ENCODE measurements at places on chromosomes 5 and 9.
A peak's percentile ranks its signal among the peaks of the same experiment; 100 is the strongest.

DNA sequence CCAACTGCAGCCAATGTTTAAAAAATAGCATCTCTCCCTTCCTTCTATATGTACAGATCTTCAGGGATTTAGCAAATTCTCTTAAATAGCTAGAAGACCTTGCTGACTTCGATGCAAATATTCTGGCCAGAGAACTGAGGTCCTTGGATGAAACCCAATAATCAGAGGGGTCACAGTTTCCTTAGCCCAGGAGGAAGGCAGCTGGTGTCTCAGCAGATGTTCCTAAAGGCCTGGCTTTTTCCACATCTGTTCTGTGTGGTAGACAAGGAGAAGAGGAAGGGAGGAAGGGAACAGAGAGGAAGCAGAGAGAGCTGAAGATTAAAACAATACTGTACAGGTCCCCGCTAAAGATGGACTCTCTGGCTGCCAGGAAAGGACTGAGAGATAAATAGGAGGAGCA, 33.1 kb downstream of the BOD1 start:
- DNase-seq, result no peak

DNA sequence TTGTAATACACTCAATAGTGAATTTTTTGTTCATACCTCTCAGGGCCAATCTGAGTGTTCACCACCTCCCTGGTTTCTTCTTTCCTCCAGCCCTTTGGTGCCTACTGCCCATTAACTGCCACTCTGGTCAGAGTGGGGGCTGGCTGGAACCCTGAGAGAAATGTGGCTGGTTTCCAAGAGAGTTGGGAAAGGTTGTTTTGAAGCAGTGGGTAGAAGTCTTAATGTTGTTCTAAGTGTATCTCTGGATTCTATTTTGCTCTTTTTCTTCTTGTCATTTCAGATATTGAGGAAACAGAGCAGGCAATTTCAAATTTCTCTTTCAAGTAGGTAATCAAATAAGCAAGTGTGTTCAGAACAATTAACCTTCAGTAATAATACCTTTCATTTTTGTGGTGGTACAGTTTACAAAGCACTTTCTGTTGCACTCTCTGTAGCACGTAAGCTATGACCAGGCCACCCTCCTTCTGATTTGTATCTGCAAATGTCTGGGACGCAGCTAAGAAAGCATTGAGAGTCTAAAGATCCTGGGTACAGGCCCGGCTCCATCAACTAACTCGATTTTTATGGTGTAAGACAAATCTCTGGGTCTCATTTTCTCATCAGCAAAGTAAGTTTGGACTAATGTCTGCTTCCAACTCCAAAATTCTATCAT, 8.4 kb downstream of the SLC1A3 start:
- DNase-seq, result no peak

DNA sequence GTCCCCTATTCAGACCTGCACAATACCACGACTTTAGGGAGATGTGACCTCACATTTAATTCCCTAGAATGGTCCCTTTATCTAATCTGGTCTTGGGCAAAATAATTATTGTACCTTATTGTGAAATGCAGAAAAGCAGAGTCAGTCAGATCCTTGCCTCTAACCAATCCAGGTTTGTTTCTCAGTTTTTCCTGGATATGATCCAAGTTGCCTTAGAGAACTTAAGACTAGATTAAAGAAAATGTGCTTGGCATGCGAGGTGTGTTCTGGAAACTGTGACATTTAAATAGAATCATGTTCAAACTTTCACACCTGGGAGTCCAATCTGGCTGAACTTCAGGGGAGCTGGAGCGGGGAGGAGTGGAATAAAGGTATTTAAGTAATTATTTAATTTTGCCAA, 696.2 kb downstream of the DNAH5 start:
- DNase-seq, result no peak

- DNase-seq, result no peak
Observed at GRCh38 chr9:131971482-131972074, 108.1 kb downstream of the MED27 start.

GRCh38 chr5:179118756-179119414, 58.7 kb downstream of the ZNF354C start:
- DNase-seq, result no peak

GRCh38 chr5:151651997-151652645, 34.6 kb downstream of the SPARC start:
- DNase-seq, result peak; percentile 61

GRCh38 chr5:57299986-57300385, 126.1 kb downstream of the GPBP1 start:
- DNase-seq, result no peak

DNA sequence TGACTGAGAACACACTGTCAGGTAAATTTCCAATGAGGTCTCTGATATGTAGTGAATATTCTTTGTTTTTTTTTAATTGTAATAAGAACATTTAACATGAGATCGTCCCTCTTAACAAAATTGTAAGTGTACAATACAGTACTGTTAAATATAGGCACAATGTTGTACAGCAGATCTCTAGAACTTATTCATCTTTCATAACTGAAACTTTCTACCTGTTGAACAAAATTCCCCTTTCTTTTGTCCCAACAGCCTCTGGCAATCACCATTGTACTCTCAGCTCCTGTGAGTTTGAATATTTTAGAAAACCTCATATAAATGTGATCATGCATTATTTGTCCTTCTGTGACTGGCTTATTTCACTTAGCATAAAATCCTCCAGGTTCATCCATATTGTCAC, 10.6 kb upstream of the PRLR start:
- DNase-seq, result no peak

DNA sequence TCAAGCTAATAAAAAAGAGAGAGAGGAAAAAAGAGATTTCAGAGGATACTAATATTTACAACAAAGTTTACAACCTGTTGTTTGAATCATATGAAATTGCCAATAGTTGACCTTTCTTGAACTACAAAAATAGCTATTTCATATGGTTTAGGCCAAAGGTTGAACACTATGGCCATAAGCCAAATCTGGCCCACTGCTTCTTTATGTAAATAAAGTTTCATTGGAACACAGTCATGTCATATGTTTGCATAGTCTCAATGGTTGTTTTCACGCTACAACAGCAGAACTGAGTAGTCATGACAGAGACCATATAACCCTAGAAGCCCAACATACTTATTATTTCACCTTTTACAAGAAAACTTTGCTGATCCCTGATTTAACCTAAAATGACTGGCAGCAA, 20.9 kb downstream of the SEMA5A start:
- no peak for DNase-seq

GRCh38 chr5:98483301-98483685, 290.2 kb upstream of the RGMB start:
- no peak for DNase-seq

GRCh38 chr9:134693011-134693410, 51.4 kb downstream of the COL5A1 start:
- DNase-seq, result no peak

GRCh38 chr5:162323466-162323865, 255.9 kb downstream of the GABRG2 start:
- DNase-seq, result no peak

- DNase-seq, result no peak
Observed at GRCh38 chr9:127562279-127562796, 49.7 kb upstream of the STXBP1 start.

GRCh38 chr5:17373406-17373805, 124.6 kb upstream of the TAF11L2 start:
- no peak for DNase-seq

DNA sequence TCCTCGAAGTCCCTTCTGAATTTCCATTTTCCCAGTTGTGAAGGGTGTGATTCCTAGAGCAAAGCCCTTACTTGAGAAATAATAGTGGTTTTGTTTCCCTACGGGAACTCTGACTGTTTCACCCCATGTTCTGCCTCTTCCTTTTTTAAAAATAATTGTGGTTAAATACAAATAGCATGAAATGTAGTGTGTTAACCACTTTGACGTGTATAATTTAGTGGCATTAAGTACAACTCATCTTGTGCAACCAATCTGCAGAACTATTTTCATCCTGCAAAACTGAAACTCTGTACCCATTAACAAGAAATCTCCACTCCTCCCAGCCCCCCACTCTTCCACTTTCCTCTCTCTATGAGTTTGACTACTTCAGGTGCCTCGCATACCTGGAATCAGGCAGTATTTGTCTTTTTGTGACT, 35.6 kb upstream of the HAND1 start:
- no peak for DNase-seq

DNA sequence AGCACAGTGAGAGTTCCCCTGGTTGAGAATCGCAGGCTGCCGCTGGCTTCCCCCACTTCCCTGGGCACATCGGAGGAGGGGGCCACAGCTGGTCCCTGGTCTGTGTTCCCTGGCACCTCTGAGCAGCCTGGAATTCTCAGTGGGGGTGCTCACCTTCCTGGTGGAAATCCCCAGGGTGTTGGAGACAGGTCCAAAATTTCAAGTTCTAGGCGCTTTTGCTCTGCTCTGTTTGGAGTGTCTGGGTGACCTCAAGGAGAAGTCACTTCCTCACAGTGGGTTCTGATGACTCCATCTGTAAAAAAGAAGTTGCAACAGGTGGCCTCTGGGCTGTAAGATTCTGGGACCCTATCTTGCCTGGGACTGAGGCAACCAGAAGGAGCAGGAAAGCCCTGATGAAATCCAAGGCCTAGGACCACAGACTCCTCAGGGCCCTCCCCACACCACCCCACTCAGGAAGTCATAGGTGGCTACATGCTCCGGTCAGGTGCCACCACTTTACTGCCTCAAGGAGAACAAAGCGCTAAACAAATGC, at the start of gene TRAF1:
TRAF1 (minus strand) TSS at position 400 of the 532 bp plus-strand sequence. CDS start 721 bp downstream, outside the sequence.
- DNase-seq, result no peak

DNA sequence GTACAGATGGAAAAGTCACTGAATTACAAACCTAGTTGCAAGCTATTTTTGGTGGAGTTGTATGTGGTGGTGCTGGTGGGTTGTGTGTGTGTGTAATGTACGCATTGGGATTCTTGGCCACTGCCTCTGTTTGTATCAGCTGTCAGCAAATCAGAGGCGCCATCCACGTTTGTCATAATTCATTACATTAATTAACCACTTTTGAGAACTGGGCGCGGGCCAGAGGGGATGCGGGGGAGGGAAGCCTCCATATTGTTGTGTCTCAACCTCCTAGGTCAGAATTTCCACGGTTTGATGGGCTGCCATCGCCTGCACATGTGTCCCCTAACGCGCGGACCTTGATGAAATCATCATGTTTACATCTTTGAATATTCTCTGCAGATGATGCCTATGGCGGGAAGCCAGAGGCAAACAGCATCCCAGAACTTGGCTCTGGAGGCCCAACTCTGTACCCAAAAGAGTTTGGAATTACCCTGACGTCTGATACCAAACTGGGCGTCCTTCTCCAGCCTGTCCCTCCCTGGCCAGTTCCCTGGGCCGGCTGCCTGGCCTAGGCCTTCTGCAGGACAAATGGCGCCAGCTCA, 54.9 kb downstream of the FGF18 start:
- DNase-seq, result no peak

GRCh38 chr5:138844812-138845513, 30.2 kb downstream of the LRRTM2 start:
- DNase-seq, result no peak

DNA sequence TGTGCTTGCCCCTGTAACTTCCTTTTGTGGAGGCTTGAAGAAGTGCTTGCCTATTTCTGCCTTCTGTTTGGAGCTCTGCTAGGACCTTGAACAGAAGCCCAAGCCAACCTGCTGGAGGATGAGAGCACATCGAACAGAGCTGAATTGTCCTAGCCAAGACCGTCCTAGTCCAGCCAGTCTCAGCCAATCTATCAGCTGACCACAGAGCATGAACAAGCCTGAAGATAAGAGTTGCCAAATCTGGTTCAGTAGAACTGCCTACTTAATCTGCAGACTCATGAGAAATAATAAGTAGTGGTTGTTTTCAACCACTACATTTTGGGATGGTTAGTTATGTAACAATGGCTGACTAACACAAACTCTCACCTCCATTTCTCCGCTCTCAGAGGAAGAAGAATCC, 4.4 kb upstream of the SNX2 start:
- no peak for DNase-seq

- DNase-seq, result no peak
Observed at GRCh38 chr5:170974461-170974860, 112.6 kb downstream of the RANBP17 start.

DNA sequence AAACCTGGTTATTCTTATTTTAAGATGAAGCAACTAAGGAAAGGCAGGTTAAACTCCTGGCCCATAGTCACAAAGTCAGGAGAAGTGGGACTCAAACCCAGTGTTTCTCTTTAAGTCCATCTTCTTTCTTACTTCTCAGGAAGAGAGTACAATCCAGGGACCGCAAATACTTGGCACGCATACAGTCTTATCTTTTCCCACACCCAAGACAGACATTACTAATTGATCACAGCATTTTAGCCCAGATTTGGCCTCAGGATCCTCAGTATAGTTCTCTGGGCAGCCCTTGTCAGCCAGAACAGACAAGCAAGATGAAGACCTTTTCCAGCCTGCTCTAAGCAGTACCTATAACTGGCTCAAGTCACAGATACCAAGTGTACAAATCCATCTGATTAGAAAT, 125.5 kb upstream of the RAI14 start:
- DNase-seq, result no peak

GRCh38 chr9:11149065-11149464, 536.3 kb upstream of the PTPRD start:
- no peak for DNase-seq

DNA sequence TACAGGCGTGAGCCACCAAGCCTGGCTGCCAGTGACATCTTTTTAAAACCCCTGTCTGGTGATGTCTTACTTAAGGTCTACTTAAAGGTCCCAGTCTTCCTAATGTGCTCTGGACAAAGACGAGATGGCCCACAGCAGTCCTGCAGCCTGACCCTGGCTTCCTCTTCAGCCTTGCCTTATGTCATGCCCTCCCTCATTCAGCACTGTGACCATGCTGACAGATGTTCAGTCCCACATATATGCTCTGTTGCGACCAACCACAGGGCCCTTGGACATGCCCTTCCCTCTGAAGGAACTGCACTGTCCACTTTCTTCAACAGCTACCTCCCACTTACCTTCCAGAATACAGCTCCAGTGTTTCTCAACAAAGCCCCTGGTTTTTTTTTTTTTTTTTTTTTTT, 172.8 kb upstream of the PANK3 start:
- DNase-seq, result no peak

DNA sequence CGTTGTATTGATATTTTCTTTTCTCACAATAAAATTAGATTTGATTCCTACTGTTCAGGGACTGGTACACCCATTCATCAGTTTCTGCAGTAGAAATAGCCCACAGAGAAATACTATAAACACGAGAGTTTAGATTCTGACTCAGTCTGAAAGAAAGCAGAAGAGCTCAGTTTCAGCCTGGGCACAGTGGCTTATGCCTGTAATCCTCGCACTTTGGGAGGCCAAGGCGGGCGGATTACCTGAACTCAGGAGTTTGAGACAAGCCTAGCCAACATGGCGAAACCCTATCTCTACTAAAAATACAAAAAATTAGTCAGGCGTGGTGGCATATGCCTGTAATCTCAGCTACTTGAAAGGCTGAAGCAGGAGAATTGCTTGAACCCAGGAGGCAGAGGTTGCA, 8.6 kb downstream of the ITK start:
- DNase-seq, result no peak

GRCh38 chr9:2602704-2603116, 18.9 kb upstream of the VLDLR start:
- DNase-seq, result no peak

GRCh38 chr9:950139-950538, 26.3 kb upstream of the DMRT3 start:
- no peak for DNase-seq

All from GM18507 (cell line).